ENCODE measurements at places on chromosomes 6 and 20. TPM values are rescaled to one million over a fixed set of nuclear protein-coding genes. Genes with fewer than 3 reads are reported as not detected.

SYCP2L gene
- 0.92 TPM for total RNA-seq

HLA-DQA2 gene
- total RNA-seq, result 2.7 TPM

RRAGD gene
- 126 TPM for total RNA-seq

LIME1 gene
- 1.6 TPM for total RNA-seq

FLRT3 gene
- total RNA-seq, result 0.22 TPM

ZC3H12D gene
- 0.51 TPM for total RNA-seq

MICAL1 gene
- 8.3 TPM for total RNA-seq

DNA sequence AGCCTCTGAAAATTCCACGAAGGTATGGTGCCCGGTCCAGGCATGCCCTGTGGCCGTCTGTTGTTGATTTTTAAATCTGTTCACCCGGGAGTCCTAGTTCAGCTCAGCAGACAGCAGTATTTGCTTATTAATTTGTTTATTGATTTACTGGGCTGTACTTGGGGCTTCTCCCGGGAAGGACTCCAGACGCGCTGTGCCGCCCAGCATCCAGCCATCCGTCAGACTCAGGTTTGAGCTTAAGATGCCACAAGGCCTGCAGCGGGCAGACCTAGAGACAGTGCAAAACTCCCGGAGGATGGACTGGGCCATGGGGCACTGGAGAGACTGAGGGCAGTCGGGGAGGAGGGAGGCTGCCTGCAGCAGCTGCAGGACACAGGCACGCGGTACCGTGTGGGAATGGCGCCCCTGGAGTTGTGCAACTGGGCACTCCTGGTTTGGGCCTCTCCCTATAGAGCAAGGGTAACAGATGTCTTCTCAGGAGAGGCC lies 17.3 kb upstream of the CCDC167 start:
- DNase-seq, result no peak

DNA sequence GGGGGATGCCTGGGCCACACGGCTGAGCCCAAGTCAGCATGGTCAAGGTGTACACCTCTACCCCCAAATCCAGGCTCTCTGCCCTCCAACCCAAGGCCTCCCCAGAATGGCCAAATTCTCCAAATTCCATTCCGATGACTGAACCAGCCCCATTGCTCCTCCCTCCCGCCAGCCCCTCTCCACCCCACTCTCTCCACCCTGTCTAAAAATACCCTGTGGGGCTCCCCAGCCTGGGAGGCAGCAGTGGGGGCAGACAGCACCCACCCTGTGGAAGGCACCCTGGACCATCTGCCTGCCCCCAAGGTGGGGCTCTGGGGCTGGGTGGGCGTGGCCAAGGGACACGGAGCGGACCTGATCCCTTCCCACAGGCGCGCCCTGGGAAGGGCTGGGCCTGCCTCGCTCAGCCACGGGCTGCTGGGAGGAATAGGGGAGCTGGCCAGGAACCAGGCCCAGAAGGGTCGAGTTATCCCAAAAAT lies 11.4 kb downstream of the TEAD3 start:
- no peak for DNase-seq

DNA sequence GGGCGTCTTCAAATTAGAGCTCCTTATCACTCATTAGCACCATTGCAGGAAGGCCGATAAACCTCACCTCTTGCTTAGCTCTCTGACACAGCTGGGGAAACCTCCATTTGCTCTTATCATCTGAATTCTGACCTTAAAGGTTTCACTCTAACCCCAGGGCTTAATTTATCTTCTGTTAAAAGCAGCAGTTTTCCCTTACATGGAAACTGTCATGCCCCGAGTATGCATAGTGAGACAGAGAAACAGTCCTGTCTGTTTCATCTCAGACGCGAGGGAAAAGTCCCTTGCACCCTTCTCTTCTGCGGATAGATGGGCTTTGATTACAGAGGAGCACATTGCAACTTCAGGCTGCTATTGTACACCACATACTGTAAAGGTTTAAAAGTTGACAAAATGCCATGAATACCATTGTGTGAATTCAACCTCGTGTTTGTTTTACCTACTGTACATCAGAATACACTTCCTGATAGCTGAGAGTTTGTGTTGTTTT lies 191.5 kb upstream of the BMP2 start:
- DNase-seq, result no peak

GRCh38 chr6:57226221-57226620 lies 4.1 kb upstream of the RAB23 start:
- DNase-seq, result no peak

GRCh38 chr20:43936104-43936770 lies 21.6 kb downstream of the TOX2 start:
- DNase-seq, result no peak

DNA sequence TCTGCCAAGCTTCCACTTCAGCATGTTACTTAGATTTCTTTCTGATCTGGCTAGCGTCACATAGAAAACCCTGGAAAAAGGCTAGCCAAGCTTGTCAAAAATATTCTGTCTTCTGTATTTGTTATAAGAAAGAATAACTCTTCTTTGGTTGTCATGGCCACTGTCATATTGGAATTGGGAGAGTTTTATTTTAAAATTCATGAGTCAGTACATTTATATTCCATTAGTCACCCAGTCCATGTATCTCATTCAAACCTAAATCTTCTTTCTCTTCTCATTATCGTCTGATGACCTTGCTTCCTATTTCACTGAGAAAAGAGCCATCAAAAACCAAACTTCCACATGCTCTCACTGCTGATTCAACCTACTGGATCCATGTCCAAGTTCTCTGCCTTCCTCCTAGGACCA lies 65.7 kb downstream of the EPM2A start:
- no peak for DNase-seq

- DNase-seq, result no peak
Observed at GRCh38 chr6:110561696-110562095, 85.3 kb upstream of the SLC22A16 start.

DNA sequence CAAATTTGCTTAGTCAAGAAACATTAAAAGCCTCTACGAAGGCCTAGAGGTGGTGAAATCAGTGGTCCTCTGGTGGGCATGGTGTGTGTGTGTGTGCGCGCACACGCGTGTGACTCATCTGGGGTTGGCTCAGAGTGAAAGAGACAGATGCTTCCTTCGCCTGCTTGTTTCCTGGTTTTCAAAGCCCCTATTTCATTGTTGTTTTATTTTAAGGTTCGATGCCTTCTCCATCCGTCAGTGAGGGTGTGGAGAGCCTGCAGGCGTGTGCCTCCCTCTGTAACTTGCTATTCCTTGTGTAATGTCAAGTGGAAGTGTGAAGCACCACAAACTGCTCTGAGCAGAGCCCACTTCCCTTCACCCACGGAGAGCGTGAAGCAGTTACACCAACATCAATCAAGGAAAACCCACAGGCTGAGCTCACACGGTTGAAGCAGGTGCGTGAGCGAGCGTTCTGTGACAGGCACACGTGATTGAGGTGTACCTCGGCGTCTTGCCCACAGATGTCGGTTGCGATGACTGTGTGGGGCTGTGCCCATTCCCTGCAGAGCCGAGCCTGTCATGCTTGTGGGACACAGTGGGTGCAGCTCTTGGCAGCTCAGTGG lies 233.9 kb downstream of the PRL start:
- no peak for DNase-seq

DNA sequence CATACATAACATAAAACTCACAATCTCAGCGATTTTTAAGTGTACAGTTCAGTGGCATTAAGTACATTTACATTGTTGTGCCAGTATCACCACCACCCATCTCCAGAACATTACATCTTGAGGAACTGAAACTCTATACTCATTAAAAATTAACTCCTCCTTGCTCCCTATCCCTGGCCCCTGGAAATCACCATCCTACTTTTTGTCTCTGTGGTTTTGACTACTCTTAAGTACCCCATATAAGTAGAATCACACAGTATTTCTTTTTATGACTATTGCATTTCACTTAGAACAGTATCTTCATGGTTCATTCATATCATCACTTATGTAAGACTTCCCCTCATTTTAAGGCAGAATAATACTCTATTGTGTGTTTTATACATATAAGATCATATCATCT lies 1108.1 kb downstream of the GRIK2 start:
- DNase-seq, result no peak

DNA sequence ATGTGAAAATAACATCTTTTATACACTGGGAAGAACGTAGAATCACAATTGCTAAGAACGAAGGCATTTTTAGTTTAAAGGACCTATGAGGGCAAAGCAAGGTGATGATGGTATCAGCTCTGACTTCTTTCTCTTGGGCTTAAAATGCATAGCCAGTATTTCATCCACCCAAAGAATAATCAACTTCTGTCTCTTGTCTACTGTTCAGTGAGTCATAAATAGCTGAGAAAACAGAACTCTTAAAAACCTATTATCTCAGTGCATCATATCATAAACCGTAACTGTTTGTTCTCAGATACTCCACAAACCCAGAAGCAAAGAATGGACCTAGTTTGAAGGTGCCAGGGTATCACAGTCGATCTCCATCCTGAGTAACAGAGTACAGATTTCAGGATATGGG lies 5.2 kb downstream of the PHF10 start:
- DNase-seq, result no peak

- no peak for DNase-seq
Observed at GRCh38 chr6:22326500-22326899, 29.7 kb upstream of the PRL start.

DNA sequence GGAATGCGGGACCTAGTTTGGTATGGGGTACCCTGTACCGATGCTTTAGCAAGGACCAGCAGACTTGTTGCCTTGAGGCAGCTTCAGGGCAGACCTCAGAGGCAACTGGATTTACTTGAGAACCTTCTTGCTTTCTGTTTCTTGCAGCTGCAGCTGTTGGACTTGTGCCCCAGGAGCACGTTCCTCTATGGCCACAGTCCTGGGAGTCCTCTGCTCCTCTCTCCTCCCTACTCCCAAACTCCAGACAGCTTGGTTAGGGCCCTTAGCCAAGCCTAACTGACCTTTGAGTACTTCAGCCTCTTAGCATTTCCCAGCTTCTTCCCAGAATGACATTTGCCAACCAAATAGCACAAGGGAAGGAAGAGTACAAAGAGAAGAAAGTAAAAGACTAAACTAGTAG lies 34.7 kb downstream of the GHRH start:
- peak; percentile 77 for DNase-seq

- no peak for DNase-seq
Observed at GRCh38 chr6:41122373-41122772, 31.8 kb downstream of the TREML1 start.

DNA sequence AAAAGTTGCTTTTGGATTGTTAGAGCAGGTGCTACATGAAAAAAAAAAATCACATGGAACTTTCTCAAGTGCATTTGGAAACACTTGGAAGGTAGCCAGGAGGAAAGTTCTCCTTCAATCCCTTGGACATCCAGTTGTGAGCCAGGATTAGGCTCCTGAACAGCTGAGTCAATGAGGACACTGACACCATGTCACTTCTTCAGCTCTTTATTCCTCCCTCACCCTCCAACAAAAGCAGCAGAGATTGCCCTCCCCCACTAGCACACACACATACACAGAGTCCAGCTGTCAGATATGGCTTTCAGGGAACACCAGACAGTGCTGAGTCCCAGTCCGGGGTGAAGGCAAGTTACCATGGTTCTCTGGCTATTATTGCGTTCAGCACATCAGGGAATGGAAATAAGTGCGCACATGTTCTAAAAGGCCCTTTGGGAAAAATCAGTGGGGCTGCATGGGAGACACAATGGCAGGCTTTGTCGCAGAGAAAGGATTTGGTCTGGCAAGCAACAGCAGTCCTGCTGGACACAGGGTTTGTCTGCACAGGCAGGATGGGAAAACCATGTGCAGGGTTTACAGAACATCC lies 124.7 kb upstream of the MARCKS start:
- no peak for DNase-seq

GRCh38 chr20:33276303-33277113 lies 6.5 kb upstream of the BPIFB1 start:
- no peak for DNase-seq

DNA sequence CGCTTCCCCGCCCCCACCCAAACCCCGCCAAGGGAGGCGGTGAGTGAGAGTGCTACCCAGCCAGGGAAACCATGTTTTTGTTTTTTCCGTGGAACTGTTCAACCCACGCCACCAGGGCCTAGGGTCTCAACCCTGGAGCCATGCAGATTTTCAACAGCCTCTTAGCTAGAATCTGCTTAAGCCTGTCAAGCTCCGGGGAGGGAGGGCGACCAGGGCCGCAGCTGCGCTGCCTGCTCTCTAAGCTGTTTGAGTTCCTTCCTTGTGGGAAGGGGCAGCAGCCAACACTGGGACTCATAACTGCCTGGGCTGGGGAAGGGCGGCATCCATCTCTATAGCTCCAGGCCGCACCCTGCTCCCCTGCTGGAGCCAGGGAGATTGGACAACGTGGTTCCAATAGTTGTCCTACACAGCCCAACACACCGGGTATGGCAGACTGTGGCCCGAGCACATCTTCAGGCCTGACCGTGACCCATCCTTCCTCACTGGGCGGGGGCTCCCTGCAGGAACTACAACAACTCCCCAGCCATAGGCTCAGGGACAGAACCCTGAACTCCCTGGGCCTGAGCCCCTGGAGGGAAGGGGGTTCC lies 1065.7 kb upstream of the MANEA start:
- peak; percentile 46 for DNase-seq

GRCh38 chr6:7088076-7088742 lies 19.6 kb upstream of the RREB1 start:
- no peak for DNase-seq

GRCh38 chr6:28008053-28008452 lies 51.0 kb downstream of the OR2B6 start:
- DNase-seq, result no peak

- DNase-seq, result no peak
Observed at GRCh38 chr6:48098923-48099322, 12.1 kb downstream of the PTCHD4 start.

GRCh38 chr6:154394571-154394970 lies 38.0 kb upstream of the IPCEF1 start:
- DNase-seq, result no peak

- DNase-seq, result no peak
Observed at GRCh38 chr20:48463096-48463720, 364.6 kb downstream of the PREX1 start.

DNA sequence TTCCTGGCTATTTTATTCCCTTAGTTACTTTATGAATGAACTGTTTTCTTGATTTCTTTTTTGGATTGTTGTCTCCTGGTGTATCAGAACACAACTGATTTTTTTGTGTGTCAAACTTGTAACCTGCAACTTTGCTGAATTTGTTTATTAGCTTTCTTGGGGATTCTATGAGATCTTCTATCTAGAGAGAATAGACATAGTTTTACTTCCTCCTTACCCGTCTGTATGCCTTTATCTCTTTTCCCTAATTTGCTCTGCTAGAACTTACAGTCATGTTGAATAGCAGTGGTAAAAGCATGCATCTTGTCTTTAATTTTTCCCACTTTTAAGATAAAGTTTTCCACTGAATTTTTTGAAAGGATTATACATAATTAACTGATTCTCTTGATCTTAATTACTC lies 13.2 kb downstream of the RNF146 start:
- no peak for DNase-seq

Data from Right ventricle myocardium inferior (tissue), 1 donor.